ENCODE measurements at places on chromosomes 5 and 9.

DNA sequence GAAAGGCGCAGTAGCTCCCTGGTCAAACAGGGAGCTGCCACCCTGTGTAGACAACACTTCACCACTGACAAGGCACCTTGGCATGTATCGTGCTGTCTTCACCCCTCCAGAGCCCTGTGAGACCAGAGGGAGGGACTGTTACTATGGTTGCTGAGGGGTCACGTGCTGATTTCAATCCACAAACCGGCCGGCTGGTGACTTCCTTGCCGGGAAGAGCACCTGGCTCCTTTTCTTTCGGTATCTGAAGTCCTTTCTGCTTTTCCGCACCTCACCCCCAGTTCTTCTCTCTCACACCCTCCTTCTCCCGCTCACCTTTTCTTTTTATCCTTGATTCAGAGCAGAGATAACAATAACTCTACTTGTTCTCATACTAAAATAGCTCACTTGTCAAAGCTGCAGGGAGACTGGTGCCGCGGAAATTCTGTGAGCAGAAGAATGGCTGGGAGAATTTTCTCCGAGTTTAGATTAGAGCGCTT lies 327.2 kb downstream of the ZSWIM6 start:
- peak; percentile 74 for DNase-seq

DNA sequence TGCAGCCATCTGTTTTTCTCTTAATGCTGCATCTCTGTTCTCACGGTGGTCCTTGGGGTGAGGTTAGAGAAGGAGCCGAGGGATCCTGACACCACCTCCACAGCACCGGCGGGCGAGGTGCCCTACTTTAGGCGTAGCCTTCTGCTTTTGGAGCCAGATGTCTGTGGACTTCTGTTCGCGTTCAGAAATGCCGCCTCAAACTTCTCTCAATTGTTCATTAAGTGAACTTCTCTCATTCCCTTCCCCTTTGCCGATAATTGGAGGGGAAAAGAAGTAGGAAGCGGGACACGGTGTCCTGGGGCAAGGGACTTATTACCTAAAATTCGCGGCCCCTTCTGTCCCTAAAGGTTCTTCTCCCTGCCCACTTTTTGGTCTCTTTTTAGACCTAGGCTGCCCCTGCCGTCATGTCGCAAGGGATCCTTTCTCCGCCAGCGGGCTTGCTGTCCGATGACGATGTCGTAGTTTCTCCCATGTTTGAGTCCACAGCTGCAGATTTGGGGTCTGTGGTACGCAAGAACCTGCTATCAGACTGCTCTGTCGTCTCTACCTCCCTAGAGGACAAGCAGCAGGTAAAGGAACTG lies 455 bp downstream of the KIF20A start:
- DNase-seq, result peak; percentile 22

GRCh38 chr9:87542141-87542540 lies 44.5 kb downstream of the DAPK1 start:
- no peak for DNase-seq

DNA sequence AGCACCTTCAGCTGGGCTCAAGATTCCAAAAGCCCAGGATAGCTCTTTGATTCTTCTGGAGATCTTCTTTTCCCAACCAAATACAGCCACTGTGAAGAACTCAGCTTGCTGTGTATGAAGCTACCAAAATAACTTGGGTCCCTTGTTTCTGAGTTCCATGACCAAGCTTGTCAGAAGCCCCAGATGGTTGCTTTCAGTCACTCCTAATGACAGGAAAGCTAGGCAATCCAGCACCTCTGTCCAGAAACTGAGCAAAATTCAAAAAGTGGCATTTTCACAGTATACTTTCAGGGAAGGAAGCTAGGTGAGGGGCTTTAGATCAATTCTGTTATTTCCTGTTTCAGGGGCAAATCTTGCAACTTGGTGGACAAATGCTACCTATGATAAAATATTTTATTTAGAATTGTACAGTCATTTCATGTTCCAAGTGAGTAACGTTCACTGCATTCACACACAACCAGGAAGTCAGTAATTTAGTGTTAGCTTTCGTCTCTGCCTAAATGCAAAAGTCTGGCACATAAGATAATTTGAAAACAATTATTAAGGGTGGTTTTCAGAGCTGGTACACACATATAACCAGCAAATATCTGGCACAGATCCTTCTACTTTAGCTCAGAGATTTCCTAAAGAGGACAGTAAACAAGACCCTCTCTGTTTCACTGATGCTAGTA lies 330.1 kb downstream of the GLIS3 start:
- DNase-seq, result no peak

- DNase-seq, result no peak
These were observed 1.5 kb downstream of the SPOCK1 start for GRCh38 chr5:137497396-137498290.

GRCh38 chr9:116115761-116116353 lies 37.7 kb upstream of the PAPPA start:
- DNase-seq, result no peak
